NCI-H1436 (cell line): ENCODE measurements at places on chromosomes 1 and 21.

DNA sequence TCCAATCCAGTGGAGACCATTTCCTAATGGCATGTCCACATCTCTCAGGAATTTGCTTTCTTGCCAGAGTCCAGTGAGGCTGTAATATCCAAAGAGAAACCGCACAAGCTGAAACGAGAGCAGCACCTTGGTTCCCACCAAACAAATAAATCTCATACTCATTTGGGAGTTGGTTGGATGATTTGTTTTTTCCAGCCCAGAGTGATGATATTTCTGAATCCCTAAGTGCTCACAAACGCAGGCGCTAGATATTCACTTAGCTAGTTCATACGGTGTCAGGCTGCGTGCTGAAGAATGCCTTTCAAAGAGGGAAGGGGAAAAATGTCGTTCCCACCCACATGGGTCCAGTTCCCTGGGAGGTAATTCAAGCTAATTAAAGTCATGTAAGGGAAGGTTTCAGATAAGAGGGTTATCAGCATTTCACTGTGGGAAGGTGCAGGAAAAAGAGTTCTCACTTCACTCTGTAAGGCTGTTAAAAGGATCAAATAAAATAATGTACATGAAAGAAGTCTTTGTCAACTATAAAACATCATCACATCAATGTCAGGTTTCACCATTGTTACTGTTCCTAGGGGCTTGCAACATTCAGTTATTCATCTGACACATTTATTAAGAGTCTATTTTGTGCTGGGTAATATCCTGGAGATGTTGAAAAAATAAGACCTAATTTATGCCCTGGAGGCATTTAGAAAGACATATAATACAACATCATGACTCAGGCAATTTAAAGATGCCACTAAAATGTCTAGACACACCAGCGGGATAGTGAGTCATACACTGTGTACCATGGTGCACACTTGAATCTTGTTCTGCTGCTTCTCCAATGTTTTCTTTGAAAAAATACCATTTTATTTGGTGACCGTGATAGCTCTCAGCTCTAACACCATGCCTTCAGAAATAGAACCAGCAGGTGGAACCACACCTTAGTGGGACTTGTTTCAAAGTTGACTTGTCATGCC lies 19.3 kb downstream of the DPT start:
- DNase-seq = no peak

GRCh38 chr1:240004086-240004749 lies 87.5 kb upstream of the FMN2 start:
- DNase-seq = no peak

GRCh38 chr1:223835754-223836153 lies 10.0 kb downstream of the TP53BP2 start:
- DNase-seq = no peak

GRCh38 chr1:213985209-213986019 lies 2.4 kb upstream of the PROX1 start:
- DNase-seq = no peak

- no peak for DNase-seq
These were observed 2.3 kb upstream of the NENF start for GRCh38 chr1:212430416-212430815.

- no peak for DNase-seq
These were observed 79.8 kb downstream of the WDR4 start for GRCh38 chr21:42799516-42799915.

DNA sequence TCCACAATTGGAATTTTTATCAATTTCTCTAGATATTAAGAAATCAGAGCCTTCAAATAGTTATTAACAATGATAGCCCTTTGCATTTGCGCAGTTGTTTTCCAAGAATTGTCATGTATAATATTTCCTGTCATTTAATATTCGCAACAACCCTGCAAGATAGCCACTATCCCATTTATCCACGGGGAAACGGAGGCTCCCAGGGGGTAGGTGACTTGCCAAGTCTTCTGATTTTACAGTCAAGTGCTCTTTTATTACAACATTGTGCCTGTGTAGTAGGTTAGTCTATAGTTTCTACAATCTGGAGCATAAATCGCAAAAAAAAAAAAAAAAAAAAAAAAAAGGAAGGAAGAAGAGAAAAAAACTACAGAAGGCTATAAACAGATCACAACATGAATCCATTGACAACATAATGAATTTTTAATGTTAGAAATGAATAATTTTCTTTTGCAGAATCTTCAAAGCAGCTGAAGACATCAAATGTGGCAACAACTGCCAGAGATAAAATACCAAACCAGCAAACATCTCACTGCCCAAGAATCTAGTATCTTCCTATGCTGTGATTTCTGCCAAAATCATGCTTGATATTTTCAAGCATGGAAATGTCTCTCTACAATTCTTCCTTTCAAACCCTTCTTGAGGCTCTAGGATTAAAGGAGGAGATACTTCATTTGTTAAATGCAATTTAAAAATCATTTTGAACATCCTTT lies 125.5 kb downstream of the PTPN14 start:
- no peak for DNase-seq

- DNase-seq = no peak
These were observed 594 bp upstream of the PANK4 start for GRCh38 chr1:2526824-2527555.

GRCh38 chr21:28224191-28224726 lies 768.4 kb downstream of the LTN1 start:
- no peak for DNase-seq

GRCh38 chr1:51729824-51730301 lies 113.0 kb downstream of the OSBPL9 start:
- no peak for DNase-seq

GRCh38 chr1:228304225-228304624 lies 96.4 kb downstream of the OBSCN start:
- no peak for DNase-seq

DNA sequence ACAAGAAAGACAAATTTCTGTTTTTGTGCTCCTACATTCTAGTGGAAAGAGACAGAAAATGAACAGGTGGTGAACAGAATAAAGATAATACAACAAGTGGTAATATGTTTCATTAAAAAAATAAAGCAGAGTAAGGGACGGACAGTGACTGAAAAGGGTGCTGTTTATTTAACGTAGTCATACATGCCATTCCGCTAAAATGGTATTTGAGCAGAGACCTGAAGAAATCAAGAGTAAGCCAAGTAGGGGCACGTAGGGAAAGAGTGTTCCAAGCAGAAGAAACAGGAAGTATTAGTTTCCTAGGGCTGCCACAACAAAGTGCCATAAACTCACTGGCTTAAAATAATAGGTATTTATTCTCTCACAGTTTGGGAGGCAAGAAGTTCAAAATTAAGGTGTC lies 65.6 kb upstream of the KCTD3 start:
- DNase-seq = no peak
